Muscle of leg (tissue), 16 donors: ENCODE measurements at places on chromosomes 12 and 14. TPM values are rescaled to one million over a fixed set of nuclear protein-coding genes. Genes with fewer than 3 reads are reported as not detected.
A peak's percentile ranks its signal among the peaks of the same experiment; 100 is the strongest.

METTL1 gene
- total RNA-seq, result 15.3 TPM

SLC4A8 gene
- total RNA-seq, result 0.80 TPM

FBLN5 gene
- 31.5 TPM for total RNA-seq

SSTR1 gene
- total RNA-seq, result under 0.01 TPM

- no peaks in the 10 kb centered on the region for H3K36me3 ChIP-seq
- no peak overlapping the region for H3K4me3 ChIP-seq
- H3K27ac ChIP-seq, result no peak overlapping the region
- H3K27me3 ChIP-seq, result no peaks in the 10 kb centered on the region
- DNase-seq, result no peak
- no peaks in the 10 kb centered on the region for H3K4me1 ChIP-seq
Measured at GRCh38 chr14:34833549-34834523, 41.3 kb downstream of the BAZ1A start.

KLRG1 gene
- total RNA-seq, result 2.7 TPM

DNA sequence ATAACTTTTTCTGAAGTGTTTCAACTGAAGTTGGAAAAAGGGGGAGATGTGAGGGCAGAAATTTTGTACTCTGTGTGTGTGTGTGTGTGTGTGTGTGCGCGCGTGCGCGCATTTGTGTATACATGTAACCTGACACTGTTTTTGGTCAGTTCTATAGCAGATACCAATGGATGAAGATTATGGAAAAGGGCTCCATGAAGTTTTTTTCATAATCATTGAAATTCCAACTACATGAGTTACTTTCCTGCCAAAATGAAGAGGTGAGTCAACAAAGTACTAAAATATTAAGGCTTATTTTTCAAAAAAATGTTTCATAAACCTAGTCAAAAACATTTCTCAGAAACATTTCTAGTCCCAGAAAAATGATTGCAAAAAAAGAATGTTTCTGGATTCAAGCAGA is 25.7 kb upstream of the CERS5 start:
- no peaks in the 10 kb centered on the region for H3K27me3 ChIP-seq
- no peak for DNase-seq
- no peak overlapping the region for H3K4me3 ChIP-seq
- peaks cover 39% of the 10 kb centered on the region for H3K36me3 ChIP-seq
- H3K4me1 ChIP-seq, result peaks cover 14% of the 10 kb centered on the region

GRCh38 chr14:90627478-90627877 is 188.8 kb downstream of the TTC7B start:
- H3K27ac ChIP-seq, result peak overlapping the region; percentile 79
- H3K4me1 ChIP-seq, result peaks cover 54% of the 10 kb centered on the region
- H3K27me3 ChIP-seq, result no peaks in the 10 kb centered on the region

GRCh38 chr14:64364907-64365306 is 23.2 kb upstream of the MTHFD1 start:
- no peak overlapping the region for H3K4me3 ChIP-seq
- no peak for DNase-seq
- no peaks in the 10 kb centered on the region for H3K4me1 ChIP-seq
- H3K27ac ChIP-seq, result no peak overlapping the region

DNA sequence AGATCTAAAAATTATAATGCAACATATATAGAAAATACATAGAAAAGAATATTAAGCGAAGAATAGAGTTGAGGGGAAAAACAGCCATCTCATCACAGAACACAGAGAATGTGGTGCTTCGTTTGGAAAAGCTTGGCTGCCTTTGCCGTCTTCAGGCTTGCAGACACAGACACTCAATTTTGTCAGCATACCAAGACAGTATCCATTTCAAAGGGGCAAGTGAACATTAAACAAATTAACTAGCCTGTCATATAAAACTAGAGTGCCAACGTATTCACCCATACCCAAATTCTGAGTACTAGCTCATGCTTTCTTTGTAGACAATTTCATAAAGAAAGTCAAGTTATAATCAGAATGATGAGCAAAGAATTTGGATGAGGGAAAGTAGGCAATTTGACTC is 40.5 kb downstream of the DMAC2L start:
- H3K27me3 ChIP-seq, result no peaks in the 10 kb centered on the region
- peaks cover 2% of the 10 kb centered on the region for H3K4me1 ChIP-seq
- H3K4me3 ChIP-seq, result no peak overlapping the region
- DNase-seq, result peak; percentile 48

ENDOU gene
- total RNA-seq, result 0.31 TPM

- DNase-seq, result peak; percentile 92
- peaks cover 75% of the 10 kb centered on the region for H3K4me1 ChIP-seq
- H3K36me3 ChIP-seq, result peaks cover 26% of the 10 kb centered on the region
- peaks cover 11% of the 10 kb centered on the region for H3K27me3 ChIP-seq
- H3K4me3 ChIP-seq, result peak overlapping the region; percentile 86
Measured at GRCh38 chr12:55703901-55704761, 3.6 kb downstream of the ITGA7 start.
